ENCODE measurements at places on chromosomes 11 and 22. TPM values are rescaled to one million over a fixed set of nuclear protein-coding genes. Genes with fewer than 3 reads are reported as not detected.
A peak's percentile ranks its signal among the peaks of the same experiment; 100 is the strongest.

- no peak for DNase-seq
- no peaks in the 10 kb centered on the region for H3K27me3 ChIP-seq
- no peak overlapping the region for H3K27ac ChIP-seq
- no peaks in the 10 kb centered on the region for H3K36me3 ChIP-seq
- no peaks in the 10 kb centered on the region for H3K4me1 ChIP-seq
These were observed 78.2 kb downstream of the FAT3 start for GRCh38 chr11:92302770-92303169.

GRCh38 chr11:134052395-134052987 is 16.4 kb upstream of the JAM3 start:
- no peaks in the 10 kb centered on the region for H3K36me3 ChIP-seq
- no peak overlapping the region for H3K4me3 ChIP-seq
- H3K4me1 ChIP-seq = peaks cover 10% of the 10 kb centered on the region
- no peak overlapping the region for H3K27ac ChIP-seq
- DNase-seq = no peak

DNA sequence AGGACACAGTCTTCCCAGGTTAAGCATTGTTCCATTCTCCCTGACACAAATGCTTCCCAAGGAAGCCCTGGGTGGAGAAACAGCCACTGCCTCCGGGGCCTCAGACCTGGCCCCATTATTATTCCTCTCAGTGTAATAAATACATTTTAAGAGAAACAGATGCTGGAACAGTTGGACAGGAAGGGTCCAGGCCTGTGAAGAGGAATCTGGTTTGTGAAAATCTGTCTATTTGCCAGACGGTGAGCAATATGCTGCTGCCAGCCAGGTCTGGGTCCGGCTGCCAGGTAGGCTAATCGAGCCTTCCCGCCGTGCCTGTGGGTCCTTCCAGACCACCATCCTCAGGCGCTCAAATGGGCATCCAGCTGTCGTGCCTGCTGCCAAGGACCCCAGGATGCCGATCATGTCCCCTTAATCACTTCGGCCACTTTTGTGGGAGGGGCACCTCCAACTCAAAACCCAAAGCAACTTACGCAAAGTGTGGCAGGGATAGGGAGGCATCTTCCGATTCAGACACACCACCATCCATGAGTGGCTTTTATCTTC is 528.4 kb downstream of the MIAT start:
- H3K4me3 ChIP-seq = no peak overlapping the region
- no peaks in the 10 kb centered on the region for H3K27me3 ChIP-seq
- H3K4me1 ChIP-seq = no peaks in the 10 kb centered on the region

The IGLL1 gene
- total RNA-seq = not detected

The YPEL1 gene
- 14.6 TPM for total RNA-seq

DNA sequence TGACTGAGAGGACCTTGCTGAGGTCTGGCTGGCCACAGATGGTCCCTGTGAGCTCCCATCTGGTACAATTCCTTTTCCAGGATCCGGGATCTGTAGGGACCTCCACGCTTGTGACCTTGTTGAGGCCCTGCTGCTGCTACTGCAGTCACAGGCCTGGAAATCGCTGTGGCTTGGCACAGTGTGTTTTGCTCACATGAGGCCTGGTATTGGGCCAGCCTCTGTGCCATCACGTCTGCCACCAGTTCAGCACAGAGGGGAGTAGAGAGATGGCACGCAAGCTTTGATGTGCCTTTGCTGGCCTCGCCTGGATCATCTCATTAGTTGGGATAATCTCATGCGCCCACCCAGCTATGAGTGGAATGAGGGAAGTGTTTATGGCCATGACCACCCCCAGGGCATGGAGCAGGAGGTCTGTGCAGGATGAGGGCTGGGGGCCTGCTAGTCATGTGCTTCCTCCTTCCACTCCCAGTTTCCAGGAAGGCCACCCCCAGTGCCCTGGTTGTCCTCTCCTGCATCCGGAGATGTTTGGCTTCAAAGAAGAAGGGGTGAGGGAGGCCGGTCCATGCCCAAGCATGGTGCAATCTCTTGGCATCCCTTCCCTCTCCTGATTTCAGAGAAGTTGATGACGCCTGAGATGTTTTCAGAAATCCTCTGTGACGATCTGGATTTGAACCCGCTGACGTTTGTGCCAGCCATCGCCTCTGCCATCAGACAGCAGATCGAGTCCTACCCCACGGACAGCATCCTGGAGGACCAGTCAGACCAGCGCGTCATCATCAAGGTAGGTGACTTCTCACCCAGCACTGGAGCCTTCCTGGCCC is 22.4 kb downstream of the DERL3 start:
- H3K27me3 ChIP-seq = no peaks in the 10 kb centered on the region
- H3K27ac ChIP-seq = no peak overlapping the region
- H3K4me1 ChIP-seq = peaks cover 32% of the 10 kb centered on the region
- peak; percentile 44 for DNase-seq
- H3K4me3 ChIP-seq = no peak overlapping the region
- peaks cover 100% of the 10 kb centered on the region for H3K36me3 ChIP-seq

- no peaks in the 10 kb centered on the region for H3K27me3 ChIP-seq
- no peak overlapping the region for H3K27ac ChIP-seq
- H3K4me1 ChIP-seq = peaks cover 17% of the 10 kb centered on the region
- no peaks in the 10 kb centered on the region for H3K36me3 ChIP-seq
These were observed 42.1 kb upstream of the MMP7 start for GRCh38 chr11:102572554-102573220.

The TNNT3 gene
- 0.97 TPM for total RNA-seq

GRCh38 chr22:41657709-41658108 is 31.0 kb downstream of the SNU13 start:
- H3K4me3 ChIP-seq = no peak overlapping the region
- no peaks in the 10 kb centered on the region for H3K4me1 ChIP-seq
- H3K27ac ChIP-seq = no peak overlapping the region
- DNase-seq = no peak
- peaks cover 100% of the 10 kb centered on the region for H3K36me3 ChIP-seq

DNA sequence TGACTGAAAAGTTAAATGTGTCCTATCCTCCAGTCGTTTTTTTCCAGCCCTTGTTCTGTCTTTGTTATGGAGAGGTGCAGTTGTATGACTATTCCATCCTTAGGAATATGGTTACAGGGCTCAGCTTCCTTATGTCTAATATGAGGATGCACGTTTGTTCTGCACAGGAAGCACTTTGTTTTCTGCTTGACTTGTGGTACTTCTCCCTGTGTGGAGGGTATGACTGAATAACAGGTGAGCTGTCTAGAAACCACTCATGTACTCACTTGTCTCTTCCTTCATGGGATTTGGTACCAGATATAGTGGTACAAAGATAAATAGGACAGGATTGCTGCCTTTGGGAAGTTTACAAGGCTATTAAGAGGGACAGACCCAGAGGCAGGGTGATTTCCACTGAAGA is 17.4 kb downstream of the CABIN1 start:
- DNase-seq = no peak
- peaks cover 20% of the 10 kb centered on the region for H3K36me3 ChIP-seq
- H3K27ac ChIP-seq = no peak overlapping the region
- no peaks in the 10 kb centered on the region for H3K4me1 ChIP-seq
- H3K27me3 ChIP-seq = no peaks in the 10 kb centered on the region
- H3K4me3 ChIP-seq = no peak overlapping the region
